ENCODE measurements at places on chromosomes 11 and 22.

DNA sequence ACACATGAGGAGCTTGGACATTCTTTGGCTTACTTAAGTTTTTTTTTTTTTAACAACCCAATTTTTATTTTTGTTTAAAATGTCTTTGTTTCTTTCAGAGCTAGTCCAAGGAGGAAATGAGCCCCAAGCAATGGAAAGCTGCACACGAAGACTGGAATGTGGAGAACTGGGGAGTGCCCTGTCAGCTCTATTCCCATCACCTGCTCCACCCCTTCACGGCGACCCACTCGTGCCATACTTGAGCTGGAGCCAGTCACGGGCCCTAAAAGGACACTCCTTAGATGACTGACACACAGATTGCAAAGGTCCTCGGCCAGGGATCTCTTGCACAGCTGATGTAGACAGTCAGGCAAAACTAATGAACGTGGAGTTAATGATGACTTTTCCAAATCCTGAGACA, 10.6 kb upstream of the SLC25A18 start:
- no peak for DNase-seq

- no peak for DNase-seq
Measured at GRCh38 chr11:18594999-18595749, 4.4 kb upstream of the MISFA start.

GRCh38 chr11:75474878-75475766, 42.1 kb upstream of the KLHL35 start:
- peak; percentile 80 for DNase-seq

DNA sequence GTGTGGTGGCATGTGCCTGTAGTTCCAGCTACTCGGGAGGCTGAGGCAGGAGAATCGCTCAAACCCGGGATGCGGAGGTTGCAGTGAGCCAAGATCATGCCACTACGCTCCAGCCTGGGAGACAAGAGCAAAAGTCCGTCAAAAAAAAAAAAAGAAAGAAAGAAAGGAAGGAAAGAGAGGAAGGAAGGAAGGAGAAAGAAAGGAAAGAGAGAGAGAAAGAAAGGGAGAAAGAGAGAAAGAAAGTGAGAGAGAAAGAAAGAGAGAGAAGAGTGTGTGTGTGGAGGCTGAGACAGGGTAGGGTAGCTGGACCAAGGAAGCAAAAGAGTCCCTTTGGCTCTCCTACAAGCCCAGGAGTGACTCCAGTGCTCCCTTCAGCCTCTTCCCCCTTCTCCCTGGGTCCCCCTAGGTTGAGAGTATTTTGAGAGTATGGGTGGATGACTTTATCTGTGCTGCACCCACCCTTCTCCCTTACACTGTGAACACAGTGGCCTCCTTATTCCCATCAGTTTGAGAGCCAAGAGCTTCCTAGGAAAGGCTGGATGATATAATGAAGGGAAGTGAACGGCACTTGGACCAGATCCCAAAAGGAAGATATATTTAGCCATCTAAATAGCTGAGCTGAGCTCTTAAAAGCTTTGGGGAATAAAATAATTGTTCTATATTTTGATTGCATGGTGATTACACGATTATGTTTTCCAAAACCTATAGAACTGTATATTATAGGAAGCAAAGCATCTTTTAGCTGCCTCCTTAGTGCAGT, 9.5 kb upstream of the DENND5A start:
- no peak for DNase-seq

GRCh38 chr11:16973338-16973964, 40.8 kb downstream of the PLEKHA7 start:
- DNase-seq: no peak

DNA sequence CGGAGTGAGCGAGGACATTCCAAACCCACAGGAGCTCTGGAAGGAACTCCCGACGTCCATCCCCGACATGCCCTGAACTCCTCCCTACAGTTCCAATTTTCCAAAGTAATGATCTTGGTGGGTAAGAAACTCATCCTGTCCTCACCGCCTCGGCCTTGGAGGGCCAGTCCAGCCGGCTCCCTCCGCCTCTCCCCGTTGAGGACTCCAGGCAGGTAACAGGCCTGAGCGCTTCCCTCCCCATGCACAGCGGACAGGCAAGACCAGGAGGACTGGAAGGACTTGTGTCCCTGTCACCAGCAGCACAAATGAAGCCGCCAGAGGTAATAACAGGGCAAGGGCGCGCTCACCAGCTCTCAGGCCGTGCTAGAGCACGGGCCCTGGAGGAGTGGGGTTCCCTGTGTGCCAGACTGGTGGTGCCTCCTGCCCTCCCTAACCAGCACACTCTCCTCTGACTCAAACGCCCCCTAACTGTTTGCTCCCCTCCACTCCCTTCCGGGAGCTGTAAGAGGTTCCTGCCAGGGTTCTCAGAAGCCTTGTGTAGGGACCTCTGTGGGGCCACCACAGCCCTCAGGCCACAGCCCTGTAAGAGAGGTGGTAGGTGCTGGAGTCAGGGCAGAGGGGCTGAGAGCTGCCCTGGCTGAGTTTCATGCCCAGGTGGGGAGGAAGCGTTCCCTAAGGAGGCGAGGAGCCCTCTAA, 17.1 kb downstream of the OVOL1 start:
- no peak for DNase-seq

DNA sequence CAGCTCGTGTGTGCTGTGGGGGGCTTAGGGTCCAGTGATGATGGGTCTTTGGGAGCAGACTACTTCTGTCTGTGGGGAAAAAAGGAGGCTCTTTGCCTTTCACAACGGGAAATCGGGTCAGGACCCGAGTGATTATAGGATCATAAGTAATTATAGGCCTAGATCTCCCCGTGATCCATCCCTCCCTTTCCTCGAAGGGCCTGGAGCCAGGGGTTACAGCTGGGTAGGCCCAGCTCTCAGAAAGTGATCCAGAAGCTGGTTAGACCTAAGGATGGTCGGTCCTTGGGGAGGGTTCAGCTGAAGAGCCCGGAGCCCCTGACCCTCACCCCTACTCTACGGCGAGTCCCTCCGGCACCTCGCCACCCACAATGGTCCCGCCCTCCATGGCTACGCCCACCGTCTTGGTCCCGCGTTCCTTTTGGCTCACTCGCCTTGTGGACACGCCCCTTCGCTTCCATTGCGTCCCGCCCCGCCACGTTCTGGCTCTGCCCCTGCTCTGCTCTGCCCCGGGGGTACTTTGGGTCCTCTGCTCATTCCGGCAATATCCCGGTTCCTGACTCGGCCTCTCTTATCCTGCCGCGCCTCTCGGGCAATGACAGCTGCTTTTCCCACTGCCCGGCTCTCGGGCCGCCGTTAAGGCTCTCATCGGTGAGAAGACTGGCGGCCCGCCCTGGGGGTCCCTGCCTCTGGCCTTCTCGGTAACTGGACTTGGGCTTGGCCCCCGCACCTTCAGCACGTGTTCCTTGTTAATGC, 5.0 kb downstream of the IGSF22 start:
- peak; percentile 89 for DNase-seq

GRCh38 chr11:58626934-58627483, 4.5 kb downstream of the CNTF start:
- no peak for DNase-seq

DNA sequence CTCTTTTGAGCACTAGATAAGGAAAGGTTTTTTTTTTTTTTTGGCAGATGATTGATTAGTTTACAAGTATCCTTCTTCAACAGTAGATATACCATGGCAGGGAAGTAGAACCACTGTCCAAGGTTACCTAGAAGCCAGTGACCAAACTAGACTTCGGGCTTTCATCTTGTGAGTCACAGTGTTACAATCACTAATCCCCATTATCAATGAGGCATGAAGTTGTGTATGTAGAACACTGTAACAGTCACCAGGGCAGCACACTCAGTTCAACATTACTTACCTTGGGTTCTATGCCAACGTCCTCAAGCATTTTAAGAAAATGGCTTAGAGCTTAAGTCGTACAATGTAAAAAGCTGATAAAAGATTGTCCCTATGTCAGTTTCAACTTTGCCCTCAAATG, 430.9 kb downstream of the ETS1 start:
- DNase-seq: no peak

- no peak for DNase-seq
Measured at GRCh38 chr11:76770642-76771445, 12.3 kb upstream of the TSKU start.

DNA sequence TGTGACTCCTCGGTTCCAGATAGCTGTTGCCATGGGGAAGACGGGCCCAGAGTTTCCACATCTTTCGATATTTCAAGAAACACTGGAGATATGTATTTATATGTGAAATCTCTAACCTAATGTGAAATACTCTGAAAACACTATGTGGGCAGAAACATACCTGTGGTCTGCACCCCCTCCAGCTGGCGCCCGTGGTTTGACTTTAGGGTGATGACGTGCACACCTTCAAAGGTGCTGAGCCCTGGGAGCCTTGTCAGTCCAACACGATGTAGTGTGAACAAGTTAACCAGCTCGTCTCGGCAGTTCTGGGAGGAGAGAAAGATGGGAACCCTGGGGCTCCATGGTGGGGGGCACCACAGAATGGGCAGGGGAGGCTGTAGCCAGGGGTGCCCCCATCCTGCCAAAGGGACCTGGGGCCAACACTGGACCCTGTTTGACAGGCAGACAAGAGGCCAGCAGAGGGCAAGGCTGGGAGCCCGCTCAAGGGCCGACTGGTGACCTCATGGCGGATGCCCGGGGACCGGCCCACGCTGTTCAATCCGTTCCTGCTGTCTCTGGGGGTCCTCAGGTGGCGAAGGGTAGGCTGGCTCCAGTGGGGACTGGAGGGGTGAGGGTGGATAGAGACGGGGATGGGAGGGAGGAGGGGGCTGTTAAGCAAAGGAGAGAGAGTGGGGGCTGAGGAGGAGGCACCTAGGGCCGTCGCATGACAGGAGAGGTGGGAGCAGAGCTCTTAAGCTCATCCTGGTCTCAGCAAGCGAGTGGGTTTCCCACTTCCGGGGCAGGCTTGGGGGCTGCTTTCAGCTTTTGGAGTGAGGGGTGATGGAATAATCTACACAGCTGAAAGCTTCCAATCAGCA, 43.8 kb downstream of the TRIOBP start:
- peak; percentile 36 for DNase-seq

DNA sequence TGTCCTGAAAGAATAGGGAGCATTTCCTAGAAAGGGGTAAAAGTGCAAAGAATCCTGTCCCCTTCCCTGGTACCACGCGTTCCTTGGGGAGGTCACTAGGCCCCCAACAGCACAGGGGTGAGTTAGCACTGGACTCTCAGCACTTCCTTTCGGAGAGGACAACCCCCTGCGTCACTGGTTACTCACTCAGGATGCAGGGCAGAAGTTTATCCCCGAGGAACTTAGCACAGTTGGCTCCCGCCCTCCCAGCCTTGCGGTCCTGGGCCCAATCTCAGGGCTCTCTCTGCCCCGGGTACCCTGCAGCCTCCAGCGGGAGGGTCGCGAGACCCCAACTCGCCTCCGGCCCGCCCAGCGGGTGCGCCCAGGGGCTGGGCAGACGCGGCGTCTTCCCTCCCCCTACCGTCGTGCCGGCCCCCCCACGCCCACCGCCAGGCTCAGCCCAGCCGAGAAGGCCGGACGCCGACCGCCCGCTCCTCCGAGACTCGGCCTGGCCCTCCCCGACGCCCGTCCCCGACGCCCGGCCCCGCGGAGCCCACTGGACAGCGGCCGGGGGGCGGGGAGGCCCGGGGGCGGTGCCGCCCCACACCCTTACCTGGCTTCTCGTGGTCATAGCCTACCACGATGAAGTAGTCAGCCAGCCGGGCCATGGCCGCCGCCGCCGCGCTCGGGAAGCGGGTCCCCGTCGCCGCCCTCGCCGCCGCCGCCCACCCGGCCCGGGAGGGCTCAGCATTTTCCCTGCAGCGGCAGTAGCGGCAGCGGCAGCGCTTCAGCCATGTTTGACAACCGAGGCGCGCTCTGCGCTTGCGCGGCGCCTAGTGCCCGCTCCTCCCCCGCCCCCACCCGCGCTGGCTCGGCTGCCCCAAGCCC, at the start of gene SBF2:
SBF2 (minus strand) TSS at position 797 of the 867 bp plus-strand sequence; CDS start at position 647, 150 bp downstream.
- DNase-seq: peak; percentile 87

DNA sequence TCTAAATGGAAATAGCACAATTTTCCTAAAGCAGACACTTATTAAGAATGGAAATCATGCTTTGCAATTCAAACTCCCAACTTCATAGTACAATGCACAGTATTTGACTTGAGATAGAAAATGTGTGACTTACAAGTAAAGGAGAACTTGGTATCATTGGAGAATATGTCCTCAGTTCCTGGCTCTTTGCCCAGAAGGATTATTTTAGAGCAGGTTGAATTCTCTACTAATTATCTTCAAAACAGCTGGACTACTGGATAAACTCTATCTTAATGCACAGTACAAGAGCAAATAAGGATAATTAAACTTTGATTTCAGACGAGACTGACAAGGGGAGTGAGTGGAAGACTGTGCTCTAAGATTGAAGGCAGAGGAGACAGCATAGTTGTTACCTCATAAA, 839.4 kb downstream of the OPCML start:
- no peak for DNase-seq

GRCh38 chr11:112249871-112250610, 10.6 kb downstream of the PLET1 start:
- DNase-seq: no peak

- DNase-seq: no peak
Measured at GRCh38 chr11:115999437-115999836, 495.2 kb upstream of the CADM1 start.

GRCh38 chr11:77110836-77111235, 8.2 kb downstream of the OMP start:
- no peak for DNase-seq

Data from activated T-cell treated with anti-CD3 and anti-CD28 coated beads, Interleukin-2, amount 50 U/mL, for 48 hours (primary cell).